Activated T-cell treated with anti-CD3 and anti-CD28 coated beads, Interleukin-2, amount 50 U/mL, for 72 hours (primary cell): ENCODE measurements at places on chromosomes 13 and 19.

DNA sequence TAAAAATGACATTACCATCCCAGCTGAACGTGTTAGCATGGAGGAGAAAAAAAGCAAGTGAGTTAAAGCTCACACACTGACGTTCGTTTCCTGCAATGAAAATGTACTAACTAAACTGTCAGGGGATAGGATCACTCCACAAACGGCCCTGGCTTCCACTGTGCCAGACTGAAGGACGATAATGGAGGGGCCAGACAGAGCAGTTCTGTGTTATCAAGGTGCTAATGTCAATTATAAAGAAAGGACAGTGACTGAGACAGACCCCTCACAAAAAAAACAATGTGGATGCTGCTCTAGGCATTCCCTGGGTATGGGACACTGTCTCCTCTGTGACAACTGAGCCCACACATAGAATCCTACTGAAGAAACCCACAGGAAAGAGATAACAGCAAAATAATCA lies 43.7 kb upstream of the SLC15A1 start:
- DNase-seq, result no peak

GRCh38 chr13:110447058-110447511 lies 114.4 kb downstream of the RAB20 start:
- no peak for DNase-seq

DNA sequence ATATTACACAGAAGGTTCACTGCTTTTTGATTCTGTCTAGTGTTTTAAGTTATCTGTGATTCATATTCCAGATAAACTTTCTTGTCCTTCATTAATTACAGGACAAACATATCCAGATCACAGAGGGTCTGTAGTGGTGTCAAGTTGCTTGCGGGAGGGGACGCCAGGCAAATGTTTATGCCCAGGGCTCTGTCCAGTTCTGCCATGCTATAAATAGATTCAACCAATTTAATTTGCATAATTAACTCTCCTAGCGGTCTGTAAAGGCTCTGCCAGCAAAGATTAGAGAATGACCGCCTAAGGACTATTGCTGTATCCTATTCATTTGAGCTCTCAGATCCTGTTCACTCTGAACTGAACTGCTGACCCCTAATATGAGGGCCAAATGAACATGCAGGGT lies 59.7 kb upstream of the TRPC4 start:
- DNase-seq, result no peak

DNA sequence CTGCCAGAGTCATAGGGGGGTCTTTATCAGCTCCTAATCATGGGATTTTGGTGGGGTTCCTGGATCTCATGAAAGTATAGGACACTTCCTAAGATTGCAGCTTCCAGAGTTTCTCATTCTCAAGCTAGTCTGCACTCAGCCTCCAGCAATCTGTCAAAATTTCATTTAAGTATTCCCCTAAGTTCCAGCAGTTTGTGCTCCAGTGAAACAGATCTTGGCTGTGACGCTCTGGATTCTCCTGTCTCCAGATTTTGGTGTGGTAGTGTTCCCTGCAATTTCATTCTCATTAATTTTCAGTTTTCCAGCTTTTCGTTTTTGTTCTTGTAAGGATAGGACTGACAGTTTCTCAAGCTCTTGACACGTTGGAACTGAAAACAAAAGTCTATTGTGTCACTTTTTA lies 908.9 kb upstream of the MIR17HG start:
- DNase-seq, result no peak

- no peak for DNase-seq
Observed at GRCh38 chr13:83666141-83666540, 216.1 kb downstream of the SLITRK1 start.

GRCh38 chr19:50383852-50384684 lies at the start of gene POLD1:
Gene POLD1 (plus strand): TSS chr19:50384347. CDS start chr19:50398852, 14,505 bp downstream.
- peak; percentile 99 for DNase-seq

GRCh38 chr13:44180876-44181536 lies 192.6 kb upstream of the SERP2 start:
- DNase-seq, result no peak

DNA sequence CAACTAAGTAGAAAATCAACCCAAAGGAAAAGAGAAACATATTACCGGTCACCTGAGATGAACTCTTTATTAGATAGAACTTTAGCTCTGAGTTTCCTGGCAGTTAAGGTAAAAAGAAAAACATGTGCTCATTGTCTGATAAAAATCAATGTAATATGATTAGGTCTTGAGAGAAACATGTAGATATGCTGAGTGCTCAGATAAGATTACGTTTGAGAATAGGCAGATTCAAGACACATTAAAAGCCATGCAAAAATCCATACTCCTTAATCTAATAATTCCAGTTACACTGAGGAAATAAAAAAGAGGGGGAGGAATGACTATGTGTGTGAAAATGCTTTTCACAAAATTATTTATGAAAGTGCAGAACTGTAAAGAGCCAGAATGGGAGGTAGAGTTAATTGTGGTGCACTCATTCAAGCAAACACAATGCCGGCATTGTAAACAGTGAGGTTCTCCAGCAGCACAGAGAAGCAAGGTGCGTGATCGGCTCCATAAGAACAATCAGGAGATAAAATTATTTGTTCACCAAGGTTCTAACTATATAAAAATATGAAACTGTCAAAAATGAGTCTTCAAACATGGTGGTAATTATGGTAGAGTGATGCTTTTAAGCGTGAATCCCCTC lies 88.8 kb downstream of the MBNL2 start:
- DNase-seq, result no peak

- DNase-seq, result no peak
Observed at GRCh38 chr19:3580156-3580934, 4.9 kb upstream of the GIPC3 start.

- DNase-seq, result no peak
Observed at GRCh38 chr13:113631341-113632095, 26.5 kb downstream of the ATP4B start.

GRCh38 chr13:109537584-109537983 lies 248.8 kb downstream of the IRS2 start:
- no peak for DNase-seq

GRCh38 chr13:47426126-47426849 lies 529.4 kb upstream of the HTR2A start:
- DNase-seq, result no peak

- no peak for DNase-seq
Observed at GRCh38 chr13:113996081-113996911, 22.4 kb upstream of the C13orf46 start.

- DNase-seq, result peak; percentile 71
Observed at GRCh38 chr19:53908106-53908934, 758 bp upstream of the CACNG7 start.

GRCh38 chr19:33458807-33459206 lies 62.8 kb downstream of the PEPD start:
- no peak for DNase-seq

DNA sequence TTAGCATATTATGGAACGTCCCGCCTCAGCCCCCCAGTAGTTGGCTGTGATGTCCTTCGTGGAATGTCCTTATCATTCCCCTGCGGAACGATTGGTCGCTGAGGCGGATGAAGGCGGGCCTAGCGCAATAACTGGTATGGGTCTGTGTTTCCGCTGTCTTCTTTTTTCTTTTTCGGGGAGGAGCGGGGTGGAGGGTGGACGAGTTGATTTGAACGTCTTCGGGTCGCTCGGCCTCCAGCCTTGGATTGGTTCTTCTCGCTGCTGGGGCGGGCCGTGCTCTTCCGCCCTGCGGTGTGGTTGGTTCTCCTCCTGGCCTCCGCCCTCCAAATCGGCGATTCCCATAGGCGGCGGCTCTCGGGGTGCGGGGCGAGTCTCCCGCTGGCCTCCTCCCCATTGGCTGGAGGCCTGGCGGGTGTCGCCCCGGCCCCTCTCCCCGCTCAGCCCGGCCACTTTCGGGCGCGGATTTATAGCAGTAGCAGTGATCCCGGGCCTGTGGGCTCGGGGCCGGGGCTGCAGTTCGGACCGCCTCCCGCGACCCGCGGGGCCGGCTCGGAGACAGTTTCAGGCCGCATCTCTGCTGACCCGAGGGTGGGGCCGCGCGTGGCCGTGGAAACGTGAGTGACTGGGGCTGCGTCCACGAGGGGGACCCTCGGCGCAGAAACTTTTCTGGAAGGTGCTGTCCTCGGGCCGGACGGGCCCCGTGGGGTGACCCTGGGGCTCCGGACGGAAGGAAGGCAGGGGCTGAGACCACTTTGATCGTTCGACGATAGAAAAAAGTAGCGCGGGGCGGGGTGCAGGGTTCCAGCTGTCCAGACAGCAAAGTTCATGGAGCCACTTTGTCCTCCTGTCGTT lies 2.1 kb downstream of the ING1 start:
- peak; percentile 97 for DNase-seq

- DNase-seq, result no peak
Observed at GRCh38 chr19:33196446-33197193, 2.5 kb downstream of the LRP3 start.

GRCh38 chr19:10946958-10947657 lies 13.7 kb upstream of the SMARCA4 start:
- no peak for DNase-seq

DNA sequence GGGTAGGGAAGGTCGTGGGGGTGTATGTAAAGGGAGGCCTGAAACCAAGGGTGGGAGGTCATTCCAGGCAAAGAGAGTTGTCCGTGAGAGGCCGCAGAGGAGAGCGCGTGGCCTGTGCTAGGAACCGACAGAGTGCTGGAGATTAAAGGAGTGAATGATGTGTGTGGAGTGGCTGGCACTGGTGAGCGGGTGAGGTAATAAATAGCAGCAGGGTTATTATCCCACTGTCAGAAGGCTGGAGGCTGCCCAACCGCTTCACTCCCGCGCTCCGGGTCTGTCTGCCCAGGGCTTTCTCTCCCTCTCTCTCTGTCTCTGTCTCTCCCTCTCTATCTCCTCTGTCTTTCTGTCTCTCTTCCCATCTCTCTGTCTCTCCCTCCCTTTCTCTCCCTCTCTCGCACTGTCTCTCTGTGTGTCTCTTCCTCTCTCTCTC lies 17.4 kb downstream of the ZNF579 start:
- no peak for DNase-seq

DNA sequence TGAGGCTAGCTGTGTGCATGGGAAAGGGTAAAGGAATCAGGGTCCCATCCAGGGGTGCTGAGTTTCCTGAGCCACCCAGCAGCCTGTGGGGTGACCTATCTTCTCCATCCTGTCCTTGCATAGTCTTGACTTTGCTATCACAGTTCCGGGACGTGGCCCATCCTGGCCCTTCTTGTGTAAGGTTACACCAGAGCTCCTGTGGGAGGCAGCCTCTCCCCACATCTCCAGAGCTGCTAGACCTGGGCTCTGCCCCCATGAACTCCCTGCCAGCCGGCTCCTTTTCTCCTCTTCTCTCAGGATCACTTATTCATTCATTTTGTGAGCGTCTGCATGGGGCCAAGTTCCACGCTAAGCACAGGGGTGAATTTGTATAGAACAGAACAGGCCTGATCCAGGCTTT lies 238.9 kb downstream of the TSHZ3 start:
- DNase-seq, result no peak
